ENCODE measurements at places on chromosomes 6 and 20.

DNA sequence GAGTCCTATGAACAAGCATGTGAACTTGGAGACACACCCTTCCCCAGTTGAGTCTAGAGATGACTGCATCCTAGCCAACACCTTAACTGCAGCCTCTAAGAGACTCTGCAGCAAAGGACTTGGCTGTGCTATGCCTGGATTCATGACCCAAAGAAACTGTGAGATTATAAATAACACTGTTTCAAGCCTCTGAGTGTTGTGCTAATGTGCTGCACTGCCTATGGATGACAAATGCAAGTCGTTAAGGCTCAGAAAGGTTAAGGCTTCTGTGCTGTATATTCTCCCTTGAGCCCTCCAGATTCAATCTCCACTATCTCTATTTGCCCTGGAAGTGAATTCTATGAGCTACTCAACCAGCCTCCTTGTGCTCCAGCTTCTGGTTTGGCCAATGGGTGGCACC lies 116.5 kb upstream of the CBLN4 start:
- no peaks in the 10 kb centered on the region for H3K36me3 ChIP-seq
- no peaks in the 10 kb centered on the region for H3K4me1 ChIP-seq
- no peak overlapping the region for H3K4me3 ChIP-seq
- no peaks in the 10 kb centered on the region for H3K27me3 ChIP-seq
- H3K27ac ChIP-seq: no peak overlapping the region
- DNase-seq: no peak

- no peaks in the 10 kb centered on the region for H3K36me3 ChIP-seq
- no peaks in the 10 kb centered on the region for H3K27me3 ChIP-seq
- H3K27ac ChIP-seq: no peak overlapping the region
- H3K4me1 ChIP-seq: no peaks in the 10 kb centered on the region
Observed at GRCh38 chr6:9504191-9504590, 910.7 kb downstream of the TFAP2A start.

- H3K4me1 ChIP-seq: no peaks in the 10 kb centered on the region
- no peak for DNase-seq
- no peaks in the 10 kb centered on the region for H3K36me3 ChIP-seq
- peaks cover 4% of the 10 kb centered on the region for H3K27me3 ChIP-seq
- no peak overlapping the region for H3K27ac ChIP-seq
Observed at GRCh38 chr6:16872543-16873235, 111.4 kb upstream of the ATXN1 start.

- no peak overlapping the region for H3K27ac ChIP-seq
- H3K27me3 ChIP-seq: no peaks in the 10 kb centered on the region
- no peak overlapping the region for H3K4me3 ChIP-seq
- H3K36me3 ChIP-seq: peaks cover 35% of the 10 kb centered on the region
Observed at GRCh38 chr6:100574836-100575235, 110.1 kb upstream of the SIM1 start.

DNA sequence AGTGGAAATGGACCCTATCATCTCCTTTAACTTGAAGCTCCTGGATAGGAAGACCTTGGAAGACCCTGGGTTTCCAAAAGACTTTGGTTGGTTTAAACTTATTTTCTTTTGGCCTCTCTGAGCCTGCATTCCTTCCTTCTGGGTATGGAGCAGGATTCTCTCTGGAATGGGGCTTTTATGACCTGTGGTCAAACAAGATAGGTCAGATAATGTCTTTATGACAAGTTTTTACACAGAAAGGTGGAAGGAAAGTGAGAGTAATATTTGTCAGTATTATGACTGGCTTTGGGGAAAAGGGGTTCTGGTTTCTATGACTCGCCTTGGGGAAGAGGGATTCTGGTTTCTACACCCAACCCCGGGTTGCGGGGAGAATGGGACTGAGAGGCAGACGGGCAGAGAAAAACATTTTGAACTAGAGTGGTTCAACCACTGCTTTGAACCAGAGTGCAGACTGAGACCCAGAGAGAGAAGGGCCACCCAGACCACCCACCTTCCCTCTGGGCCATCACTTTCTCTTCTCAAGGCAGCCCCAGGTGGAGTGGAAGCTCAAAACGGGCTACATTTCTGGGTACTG lies 37.6 kb upstream of the KCNK5 start:
- H3K36me3 ChIP-seq: no peaks in the 10 kb centered on the region
- no peak overlapping the region for H3K27ac ChIP-seq
- H3K4me3 ChIP-seq: no peak overlapping the region
- H3K4me1 ChIP-seq: no peaks in the 10 kb centered on the region
- DNase-seq: no peak
- peaks cover 15% of the 10 kb centered on the region for H3K27me3 ChIP-seq

GRCh38 chr6:93300661-93301060 lies 118.7 kb downstream of the EPHA7 start:
- H3K4me3 ChIP-seq: no peak overlapping the region
- no peak overlapping the region for H3K27ac ChIP-seq
- no peak for DNase-seq
- H3K27me3 ChIP-seq: no peaks in the 10 kb centered on the region
- no peaks in the 10 kb centered on the region for H3K36me3 ChIP-seq
- H3K4me1 ChIP-seq: no peaks in the 10 kb centered on the region

Measured in activated B cell treated with CpG ODN at 0.5 μM for 24 hours (primary cell).